Head of caudate nucleus (tissue), 42 donors: ENCODE measurements at places on chromosomes 4 and X.
A peak's percentile ranks its signal among the peaks of the same experiment; 100 is the strongest.

DNA sequence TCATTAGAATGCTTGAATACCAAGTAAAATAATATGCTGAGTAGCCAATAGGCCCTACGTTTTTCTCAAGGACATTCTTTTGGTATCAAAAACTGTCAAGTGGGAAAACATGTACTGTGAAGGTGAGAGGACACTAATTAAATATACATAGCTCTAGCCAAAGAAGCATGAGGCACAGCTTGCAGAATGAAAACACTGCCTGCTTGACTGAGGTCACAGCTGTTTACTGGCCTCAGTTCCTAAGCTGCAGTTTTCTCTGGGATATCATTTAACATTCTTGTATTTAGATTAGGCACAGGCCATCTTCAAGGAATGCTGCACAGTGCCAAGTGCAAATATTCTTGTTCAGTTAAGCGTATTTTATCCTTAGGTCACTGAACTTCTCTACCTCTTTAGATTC is 78.6 kb downstream of the NAP1L3 start:
- no peak for DNase-seq

DNA sequence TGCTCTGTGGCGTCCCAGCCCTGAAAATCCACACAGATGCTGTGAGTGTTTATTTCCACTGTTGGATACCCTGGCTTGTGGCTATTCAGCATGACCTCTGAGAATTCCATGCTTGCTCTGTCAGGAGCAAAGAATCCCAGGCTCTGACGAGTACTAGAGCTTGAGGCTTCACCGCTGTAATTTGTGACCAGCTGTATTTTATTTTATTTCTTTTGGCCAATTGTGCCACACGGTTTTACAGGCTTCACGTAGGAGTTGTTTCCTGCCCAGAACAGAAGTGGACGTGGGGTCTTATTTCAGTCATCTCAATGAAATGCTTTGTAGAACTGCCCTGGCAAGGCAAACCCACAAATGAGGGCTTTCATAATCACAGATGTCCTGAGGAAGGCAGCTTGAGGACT is 69.4 kb upstream of the CLDN34 start:
- no peak for DNase-seq

GRCh38 chr4:128565054-128565453 is 244.4 kb upstream of the JADE1 start:
- DNase-seq, result no peak

DNA sequence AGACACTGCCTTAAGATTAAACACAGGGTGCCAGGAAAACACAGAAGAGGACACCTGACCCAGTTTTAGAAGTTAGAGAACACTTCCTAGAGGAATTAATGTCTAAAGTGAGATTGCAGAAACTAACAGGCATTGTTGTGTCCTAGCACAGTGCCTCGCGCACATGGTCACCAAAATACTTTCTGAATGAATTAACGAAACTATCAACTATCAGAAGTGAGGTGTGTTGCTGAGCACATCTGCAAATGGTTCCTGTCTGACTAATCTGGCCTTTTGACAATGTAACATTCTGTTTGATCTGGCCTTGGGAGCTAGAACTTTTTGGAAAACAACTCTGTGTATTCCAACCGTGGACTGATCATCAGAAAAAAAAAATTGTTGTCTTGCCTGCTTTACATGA is 556.8 kb upstream of the LCORL start:
- no peak for DNase-seq

DNA sequence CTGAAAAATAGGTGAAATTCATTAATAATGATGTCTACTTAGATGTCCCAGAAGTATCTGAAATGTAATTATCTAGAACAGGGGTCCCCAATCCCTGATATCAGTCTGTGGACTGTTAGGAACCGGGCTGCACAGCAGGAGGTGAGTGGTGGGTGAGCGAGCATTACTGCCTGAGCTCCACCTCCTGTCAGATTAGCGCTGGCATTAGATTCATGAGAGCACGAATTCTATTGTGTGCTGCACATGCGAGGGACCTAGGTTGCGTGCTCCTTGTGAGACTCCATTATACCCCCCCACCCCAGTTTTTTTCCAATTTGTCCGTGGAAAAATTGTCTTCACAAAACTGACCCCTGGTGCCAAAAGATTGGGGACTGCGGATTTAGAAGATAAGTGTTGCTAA is 458.8 kb downstream of the CCSER1 start:
- peak; percentile 7 for DNase-seq

GRCh38 chr4:54726907-54727306 is 69.2 kb downstream of the KIT start:
- DNase-seq, result no peak

DNA sequence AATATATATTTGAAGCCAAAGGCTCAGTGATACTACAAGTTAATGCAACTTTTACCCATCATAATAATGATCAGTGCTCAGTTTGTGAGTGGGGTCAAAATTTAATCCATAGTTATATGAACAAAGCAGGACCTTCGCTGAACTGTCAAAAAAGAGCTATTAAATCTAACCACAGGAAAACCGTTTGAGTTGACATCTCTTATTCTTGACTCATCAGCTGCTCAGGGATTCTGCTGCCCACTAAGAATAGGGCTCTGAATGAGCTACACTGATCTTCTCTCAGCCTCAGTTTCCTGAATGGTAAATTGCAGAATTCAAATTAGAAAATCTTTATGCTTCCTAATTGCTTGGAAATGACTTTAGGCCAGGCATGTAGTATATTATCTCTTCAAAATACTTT is 44.9 kb upstream of the NAP1L5 start:
- DNase-seq, result no peak

GRCh38 chr4:1879485-1879884 is 8.3 kb downstream of the NSD2 start:
- no peak for DNase-seq

DNA sequence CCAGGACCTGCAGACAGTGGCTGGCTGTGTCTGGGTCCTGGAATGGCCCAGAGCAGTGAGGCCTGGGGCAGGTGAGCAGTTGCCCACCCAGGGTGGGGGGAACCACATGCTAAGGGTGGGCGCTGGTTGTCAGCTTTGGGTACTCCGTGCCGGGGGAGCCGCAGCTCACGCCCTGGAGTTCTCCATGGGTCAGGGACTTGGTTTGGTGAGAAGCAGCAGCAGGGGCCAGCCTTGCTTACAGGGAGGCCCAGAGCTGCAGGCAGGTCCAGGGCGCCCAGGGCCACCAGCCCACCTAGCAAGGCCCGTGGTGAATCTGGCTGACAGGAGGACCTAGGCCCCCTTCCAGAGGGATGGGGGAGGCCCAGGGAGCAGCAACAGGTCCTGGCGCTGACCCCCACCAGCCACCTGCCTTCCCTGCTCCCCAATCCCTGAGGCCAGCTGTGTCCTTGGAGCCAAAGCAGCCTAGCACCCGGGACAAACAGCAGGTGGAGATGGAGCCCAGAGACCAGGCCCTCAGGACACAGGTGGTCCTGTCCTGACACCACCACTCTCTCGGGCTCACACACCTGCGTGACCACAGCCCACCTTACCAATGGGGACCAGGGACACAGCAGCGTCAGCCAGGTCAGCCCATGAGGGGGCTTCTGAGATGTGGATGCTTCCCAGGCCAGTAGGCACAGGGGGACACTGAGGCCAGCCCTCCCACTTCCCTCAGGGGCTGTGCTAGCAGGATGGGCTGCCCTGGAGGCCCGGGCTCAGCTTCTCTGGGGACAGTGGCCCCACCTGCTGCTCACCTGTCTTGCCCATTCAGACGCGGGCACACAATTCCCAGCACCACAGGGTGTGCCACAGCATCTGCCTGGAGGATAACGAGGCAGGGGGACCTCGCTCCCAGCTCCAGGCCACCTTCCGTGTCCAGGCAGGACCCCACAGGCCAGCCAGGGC is 3.5 kb downstream of the MXD4 start:
- DNase-seq, result peak; percentile 2

- no peak for DNase-seq
Measured at GRCh38 chrX:151735219-151735618, 673 bp downstream of the CNGA2 start.

DNA sequence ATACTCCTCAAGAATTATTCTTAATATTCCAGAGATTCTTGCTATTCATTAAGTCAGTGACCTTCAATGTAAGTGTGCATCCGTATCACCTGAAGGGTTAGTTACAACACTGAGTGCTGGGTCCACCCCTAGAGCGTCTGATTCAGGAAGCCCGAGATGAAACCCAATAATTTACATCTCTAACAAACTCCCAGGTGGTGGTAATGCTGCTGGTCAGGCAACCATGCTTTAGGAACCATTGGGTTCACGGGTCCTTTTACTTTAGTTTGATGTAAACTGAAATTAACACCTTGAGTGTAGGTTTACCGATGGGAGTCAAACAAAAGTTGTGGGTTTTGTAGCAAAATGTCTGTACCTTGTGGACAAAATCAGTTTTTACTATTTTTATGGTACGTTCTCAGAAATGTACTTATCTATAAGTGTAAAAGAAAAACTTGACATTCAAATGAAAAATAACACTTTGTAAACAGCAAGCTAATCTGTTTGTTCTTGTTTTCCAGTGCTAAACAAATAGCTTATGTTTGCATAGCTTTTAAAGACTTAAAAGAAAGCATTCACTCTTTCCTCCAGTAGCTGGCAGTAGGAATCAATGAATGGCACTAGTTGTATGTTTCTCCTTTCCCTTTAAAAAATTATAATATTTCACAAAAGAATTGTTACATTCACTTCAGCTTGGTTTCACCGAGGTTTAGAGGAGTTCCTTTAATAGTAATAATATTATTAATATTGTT is 32.7 kb downstream of the ACE2 start:
- DNase-seq, result no peak

- DNase-seq, result no peak
Measured at GRCh38 chr4:128812442-128813235, 3.1 kb downstream of the JADE1 start.

GRCh38 chr4:99447079-99447478 is 11.9 kb upstream of the ADH7 start:
- DNase-seq, result no peak

DNA sequence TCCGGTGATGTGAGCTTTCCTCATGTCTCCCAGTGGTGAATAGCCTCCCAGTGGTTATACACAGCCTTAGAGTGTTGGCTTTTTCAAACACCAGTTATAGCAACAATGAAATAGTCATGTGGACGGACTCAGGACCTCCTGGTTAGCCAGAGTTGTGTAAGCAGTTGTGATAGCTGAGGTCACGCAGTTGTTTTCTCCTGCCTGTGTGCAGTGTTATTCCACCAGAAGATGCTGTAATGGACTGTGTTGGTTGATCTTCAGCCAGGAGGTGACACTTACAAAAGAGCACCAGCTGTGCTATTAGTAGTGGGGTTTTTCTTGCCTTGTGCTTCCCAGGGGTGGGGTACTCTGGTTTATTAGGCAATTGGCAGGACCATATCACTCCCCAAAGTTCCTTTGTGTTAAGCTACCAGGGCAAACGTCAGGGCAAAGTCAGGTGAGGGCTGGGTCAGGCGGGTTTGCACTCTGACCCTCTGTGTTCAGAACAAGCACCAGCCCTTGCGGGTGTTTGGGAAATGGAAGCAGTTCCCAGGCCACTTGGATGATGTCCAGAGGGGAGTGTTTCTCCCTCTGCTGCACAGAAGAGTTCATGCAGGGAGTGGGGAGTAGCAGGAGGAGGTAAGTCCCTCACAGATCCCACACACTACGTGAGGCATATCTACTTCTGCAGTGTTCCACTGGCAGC is 252.6 kb downstream of the TMEM47 start:
- DNase-seq, result no peak

DNA sequence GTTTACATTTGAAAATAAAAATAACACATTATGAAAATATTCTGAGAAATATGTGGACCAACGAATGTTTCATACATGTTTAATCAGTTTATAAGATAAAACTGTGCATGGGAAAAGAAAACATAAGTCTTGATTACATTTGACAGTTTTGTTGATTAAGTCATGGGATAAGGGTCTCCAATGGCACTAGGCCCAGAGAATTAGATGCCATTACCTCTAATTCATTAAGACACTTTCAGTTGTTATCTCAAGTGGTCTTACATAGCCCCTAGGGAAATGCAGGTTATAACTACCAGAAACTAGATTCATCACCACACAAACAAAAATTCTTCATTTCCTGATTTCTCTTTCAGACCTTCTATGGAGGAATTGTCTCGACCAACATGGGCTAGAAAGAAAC is 300.8 kb downstream of the PCDH7 start:
- no peak for DNase-seq

GRCh38 chr4:139038874-139039443 is 23.4 kb downstream of the NOCT start:
- no peak for DNase-seq

- no peak for DNase-seq
Measured at GRCh38 chrX:46965125-46965758, 53.0 kb downstream of the JADE3 start.

GRCh38 chr4:78417603-78418002 is 134.0 kb upstream of the ANXA3 start:
- no peak for DNase-seq

DNA sequence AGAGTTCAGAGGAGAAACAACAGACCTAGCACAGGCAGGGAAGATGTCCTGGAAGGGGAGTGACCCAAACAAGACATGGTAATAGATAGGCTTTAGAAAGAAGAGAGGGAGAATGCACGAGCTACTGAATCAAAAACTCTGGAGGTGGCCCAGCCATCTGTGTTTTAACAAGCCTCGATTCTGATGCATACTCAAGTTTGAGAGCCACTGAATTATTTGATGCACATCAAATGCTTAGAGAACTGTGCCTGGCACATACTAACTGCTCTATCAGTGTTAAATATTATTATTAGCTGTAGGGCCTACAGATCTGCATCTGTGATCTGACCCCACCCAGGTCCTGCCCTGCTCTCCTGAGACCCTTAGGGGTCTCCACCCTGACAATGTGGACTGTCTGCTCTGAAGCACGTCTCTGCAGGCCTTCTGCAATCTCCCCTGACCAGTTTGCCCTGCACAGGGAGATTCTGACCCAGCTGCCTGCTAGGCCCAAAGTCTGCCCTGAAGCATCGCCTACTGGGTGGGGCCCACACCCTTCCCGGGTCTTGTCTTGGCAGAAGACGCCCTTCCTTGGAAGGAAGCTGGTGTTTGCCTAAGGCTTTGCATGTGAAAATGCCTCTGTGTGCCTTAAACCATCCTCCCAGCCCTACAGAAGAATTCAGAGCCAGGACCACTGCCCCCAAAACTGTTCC is 201.5 kb upstream of the KLF3 start:
- DNase-seq, result no peak

GRCh38 chrX:109776986-109777385 is 43.9 kb upstream of the ACSL4 start:
- DNase-seq, result no peak

DNA sequence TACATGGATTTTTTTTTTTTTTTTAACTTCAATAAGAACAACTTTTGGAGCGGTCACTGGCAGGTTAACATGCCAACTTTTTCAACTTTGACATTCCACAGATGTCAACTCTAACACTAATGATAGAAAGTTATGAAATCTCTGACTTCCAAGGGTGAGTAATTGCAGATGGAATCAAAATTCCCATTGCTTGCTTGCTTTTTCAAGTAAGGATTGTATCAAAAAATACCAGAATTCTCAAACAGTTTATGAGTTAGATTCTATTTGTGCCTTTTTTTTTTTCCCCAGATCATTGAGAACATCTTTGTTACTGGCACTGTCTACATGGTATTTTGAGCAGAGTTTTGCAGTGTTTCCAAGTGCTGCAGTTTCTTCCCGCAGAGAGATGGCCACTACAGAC is 50.3 kb upstream of the OTUD4 start:
- no peak for DNase-seq

- DNase-seq, result no peak
Measured at GRCh38 chr4:19987746-19988145, 264.0 kb upstream of the SLIT2 start.
